ENCODE measurements at places on chromosomes 4 and X. TPM values are rescaled to one million over a fixed set of nuclear protein-coding genes. Genes with fewer than 3 reads are reported as not detected.

CDKL2 gene
- not detected for polyA plus RNA-seq

SHROOM3 gene
- 8.7 TPM for polyA plus RNA-seq

GPRASP2 gene
- polyA plus RNA-seq, result 8.4 TPM

POU3F4 gene
- not detected for polyA plus RNA-seq

LRCH2 gene
- 1.0 TPM for polyA plus RNA-seq

TMEM150C gene
- 0.84 TPM for polyA plus RNA-seq

KLB gene
- polyA plus RNA-seq, result not detected

COX7B2 gene
- not detected for polyA plus RNA-seq

PRKX gene
- polyA plus RNA-seq, result 1.2 TPM

MAGEA9B gene
- polyA plus RNA-seq, result not detected

SLITRK2 gene
- not detected for polyA plus RNA-seq

TMEM154 gene
- 16.1 TPM for polyA plus RNA-seq

SMIM10L2A gene
- polyA plus RNA-seq, result not detected

TKTL2 gene
- polyA plus RNA-seq, result not detected

GRCh38 chr4:127988638-127989037, 23.4 kb downstream of the ABHD18 start:
- no peak for DNase-seq

- peak; percentile 27 for DNase-seq
Measured at GRCh38 chrX:57771689-57772088, 91.6 kb upstream of the NLRP2B start.

DNA sequence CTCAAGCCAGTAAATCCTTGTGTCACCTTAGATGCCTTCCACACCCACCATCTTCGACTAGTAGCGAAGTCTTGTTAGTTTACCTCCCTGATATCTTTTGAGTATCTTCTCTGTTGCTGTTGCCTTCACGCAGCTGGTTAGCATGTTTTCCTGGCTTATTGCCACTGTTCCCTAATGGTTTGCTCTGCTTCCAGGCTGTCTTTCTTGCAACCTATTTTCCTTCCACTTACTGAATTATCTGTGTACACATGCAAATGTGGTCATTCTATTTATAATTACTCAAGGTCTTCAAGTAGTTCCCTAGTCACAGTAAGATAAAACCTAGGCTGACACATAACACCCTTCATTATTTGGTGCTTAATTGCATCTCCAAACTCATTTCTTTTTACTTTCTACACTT, 89.5 kb downstream of the UGT8 start:
- DNase-seq, result no peak

- DNase-seq, result no peak
Measured at GRCh38 chr4:176788248-176788647, 4.5 kb downstream of the VEGFC start.

- DNase-seq, result peak; percentile 89
Measured at GRCh38 chr4:183349673-183350072, 27.4 kb upstream of the CLDN24 start.

GRCh38 chr4:4308800-4309441, 18.9 kb downstream of the ZBTB49 start:
- peak; percentile 80 for DNase-seq

DNA sequence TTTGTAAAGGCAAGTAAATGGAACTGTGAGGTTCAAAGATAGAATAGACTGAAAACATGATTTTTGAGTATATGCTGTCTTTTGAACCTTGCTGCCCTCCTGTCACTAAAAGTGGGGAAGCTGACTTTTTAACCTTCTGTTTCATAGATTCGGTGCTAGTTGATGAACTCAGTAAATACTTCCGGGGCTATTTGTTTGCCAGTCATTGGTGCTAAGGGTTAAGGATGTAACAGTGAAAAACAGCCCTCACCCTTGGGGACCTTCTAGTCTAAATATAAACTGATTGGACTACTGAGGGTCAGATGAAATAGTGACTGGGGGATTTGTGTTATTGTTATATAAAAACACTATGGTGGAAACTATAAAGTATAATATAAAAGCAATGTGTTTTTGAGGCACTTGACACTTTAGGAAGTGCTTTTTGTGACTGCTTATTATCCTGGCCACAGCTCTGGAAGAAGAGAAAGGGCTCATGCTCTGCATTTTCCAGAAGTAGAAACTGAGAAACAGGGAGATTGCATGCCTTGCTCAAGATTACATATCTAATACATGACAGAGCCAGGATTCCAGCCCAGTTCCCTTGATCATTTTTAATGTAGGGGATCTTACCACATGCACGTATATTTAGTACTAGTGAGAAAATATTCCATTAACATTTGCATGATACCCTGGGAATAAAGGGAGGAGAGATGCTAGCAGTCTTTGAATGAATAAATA, 3.9 kb downstream of the BST1 start:
- DNase-seq, result peak; percentile 43

DNA sequence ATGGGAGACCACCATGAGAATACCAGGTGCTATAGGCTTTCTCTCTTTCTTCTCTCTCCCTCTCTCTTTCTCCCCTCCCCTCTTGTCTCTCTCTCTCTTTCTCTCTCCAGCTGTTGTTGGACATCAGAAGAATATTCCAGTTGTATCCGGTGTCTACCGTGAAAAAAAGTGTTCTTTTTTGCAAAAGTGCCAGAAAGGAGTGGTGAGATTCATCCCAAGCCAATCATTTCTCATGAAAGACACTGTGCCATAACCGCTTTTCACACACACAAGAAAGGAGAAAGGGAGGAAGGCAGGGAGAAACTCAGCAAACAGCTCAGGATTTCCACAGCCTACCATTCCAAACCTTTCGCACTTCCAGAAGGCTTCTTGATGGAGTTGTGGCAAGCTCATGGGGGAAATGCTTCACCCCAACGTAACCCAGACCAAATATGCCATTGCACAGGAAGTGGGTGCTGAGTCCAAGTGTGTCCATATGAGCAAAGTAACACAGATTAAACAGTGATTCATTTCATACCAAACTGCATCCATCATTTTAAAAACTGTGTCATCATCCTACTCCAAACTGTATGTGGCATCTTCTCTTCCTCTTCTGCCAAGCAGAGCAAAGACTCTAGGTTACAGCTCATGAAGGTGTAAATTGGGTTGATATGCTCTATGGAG, 224.0 kb downstream of the APBB2 start:
- DNase-seq, result peak; percentile 93

GRCh38 chr4:108893468-108893867, 130.6 kb upstream of the ETNPPL start:
- DNase-seq, result no peak

- DNase-seq, result no peak
Measured at GRCh38 chr4:170202721-170203120, 113.0 kb upstream of the AADAT start.

- peak; percentile 92 for DNase-seq
Measured at GRCh38 chr4:7328913-7329638, 105.7 kb downstream of the PSAPL1 start.

- peak; percentile 71 for DNase-seq
Measured at GRCh38 chrX:72621625-72622485, 49.2 kb upstream of the HDAC8 start.

GRCh38 chrX:78831523-78831922, 84.0 kb downstream of the LPAR4 start:
- DNase-seq, result no peak

DNA sequence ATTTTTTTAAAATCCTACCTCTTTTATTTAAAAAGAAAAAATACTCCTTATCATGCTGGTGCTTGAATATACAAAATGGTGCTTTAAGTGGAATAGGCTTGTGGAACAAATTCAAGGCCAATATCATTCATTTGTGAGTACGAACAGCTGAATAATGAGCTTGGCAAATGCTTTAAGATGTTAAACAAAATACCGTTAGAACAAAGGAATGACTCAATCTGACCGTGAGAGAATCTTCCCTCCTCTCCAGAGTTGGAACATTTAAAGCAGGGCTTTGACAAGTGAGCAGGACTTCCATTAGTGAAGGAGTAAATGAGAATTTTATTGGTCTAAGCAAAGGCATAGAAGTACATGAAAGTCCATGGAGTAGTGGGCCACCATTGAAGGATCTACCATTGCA, 74.5 kb downstream of the DCLK2 start:
- DNase-seq, result peak; percentile 73

GRCh38 chrX:56974408-56974807, 20.9 kb downstream of the SPIN3 start:
- no peak for DNase-seq

- no peak for DNase-seq
Measured at GRCh38 chrX:118977424-118977823, 3.0 kb downstream of the LONRF3 start.

DNA sequence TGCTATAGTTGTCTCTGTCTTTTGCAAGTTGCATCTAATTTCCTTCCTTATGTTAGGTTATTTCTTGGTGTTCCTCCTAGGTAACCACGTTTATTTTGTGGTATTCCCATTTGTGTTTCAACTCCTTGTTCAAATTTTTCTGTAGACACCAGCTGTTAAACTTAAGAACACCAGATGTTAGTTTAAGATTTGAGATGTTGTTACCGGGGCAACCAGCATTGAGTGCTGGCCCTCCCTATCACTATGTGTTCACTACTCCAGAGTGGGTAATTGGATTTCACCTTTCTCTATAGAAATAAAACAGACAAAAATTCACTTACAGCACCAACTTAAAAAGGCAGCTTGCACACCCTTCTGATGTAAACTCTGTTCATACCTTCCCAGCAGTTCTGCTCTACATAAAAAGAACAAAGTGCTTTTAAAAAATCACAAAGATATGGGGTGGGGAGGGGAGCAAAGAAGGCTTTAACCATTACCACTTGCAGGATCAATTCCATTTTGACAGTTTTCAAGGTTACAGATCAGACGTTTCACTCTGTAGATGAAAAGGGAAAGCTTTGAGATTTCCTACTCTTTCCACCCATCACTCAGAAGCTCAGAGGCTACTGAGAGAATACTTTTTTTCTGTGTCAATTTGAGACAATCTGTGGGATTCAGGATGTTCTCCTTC, 82.9 kb downstream of the DKK2 start:
- DNase-seq, result no peak

- DNase-seq, result no peak
Measured at GRCh38 chrX:119880076-119880475, 8.4 kb downstream of the NDUFA1 start.

- no peak for DNase-seq
Measured at GRCh38 chrX:47590984-47591383, 8.7 kb downstream of the TIMP1 start.

- no peak for DNase-seq
Measured at GRCh38 chr4:174575436-174575835, 53.1 kb upstream of the HPGD start.

- DNase-seq, result peak; percentile 39
Measured at GRCh38 chr4:155578726-155579370, 87.8 kb upstream of the GUCY1A1 start.

DNA sequence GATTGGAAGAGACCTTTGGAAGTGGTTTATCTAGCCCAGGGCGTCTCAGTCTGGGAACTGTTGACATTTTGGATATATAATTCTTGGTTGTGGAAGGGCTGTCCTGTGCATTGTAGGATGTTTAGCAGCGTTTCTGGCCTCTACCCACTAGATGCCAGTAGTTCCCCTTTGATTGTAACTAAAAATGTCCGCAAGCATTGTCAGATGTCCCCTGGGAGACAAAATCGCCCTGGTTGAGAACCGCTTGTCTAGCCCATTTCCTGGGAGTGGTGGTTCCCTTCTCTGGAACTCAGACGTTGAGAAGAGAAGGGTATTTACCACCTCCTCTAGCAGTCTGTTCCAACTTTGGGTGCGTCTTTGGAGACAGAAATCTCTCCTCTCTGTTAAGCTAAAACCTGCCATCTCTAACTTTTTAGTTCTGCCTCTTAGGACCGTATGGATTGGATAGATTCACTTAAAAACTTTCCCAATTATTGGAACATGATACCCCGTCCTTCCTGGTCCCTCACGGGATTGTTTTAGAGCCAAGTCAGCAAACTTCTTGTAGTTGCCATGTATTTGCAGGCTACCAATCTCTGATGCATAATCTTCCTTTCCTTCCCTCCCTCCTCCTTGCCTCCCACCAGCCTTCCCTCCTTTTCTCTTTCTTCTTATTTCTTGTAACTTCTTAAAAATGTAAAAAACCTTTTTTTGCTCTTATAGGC, 13.9 kb downstream of the TMEM165 start:
- DNase-seq, result peak; percentile 59

GRCh38 chr4:176680668-176681180, 112.0 kb downstream of the VEGFC start:
- DNase-seq, result no peak

- DNase-seq, result no peak
Measured at GRCh38 chr4:40363945-40364344, 28.8 kb downstream of the CHRNA9 start.

DNA sequence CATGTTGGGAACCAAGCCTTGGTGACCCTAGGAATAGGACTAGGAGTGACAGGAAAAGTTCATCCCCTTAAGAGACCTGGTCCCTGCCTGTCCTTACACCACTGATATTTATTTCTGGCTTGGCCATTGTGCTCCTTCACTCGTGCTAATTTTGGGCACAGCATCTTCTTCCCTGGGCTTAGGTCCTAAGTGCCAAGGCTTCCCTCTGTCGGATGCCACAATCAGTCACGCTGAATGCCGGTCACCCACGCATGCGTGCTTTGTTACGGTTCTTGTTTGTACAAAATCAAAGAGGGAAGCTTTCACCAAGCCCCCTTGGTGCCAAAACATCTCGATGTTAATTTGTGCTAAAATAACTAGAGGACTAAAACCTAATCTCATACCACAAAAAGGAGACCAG, 17.4 kb upstream of the MAP3K15 start:
- DNase-seq, result no peak

GRCh38 chrX:12805333-12805732, 14.1 kb downstream of the PRPS2 start:
- DNase-seq, result no peak

GRCh38 chr4:125313497-125313896, 1.3 kb upstream of the FAT4 start:
- DNase-seq, result peak; percentile 91

- peak; percentile 64 for DNase-seq
Measured at GRCh38 chr4:70746179-70746839, 24.5 kb downstream of the RUFY3 start.

DNA sequence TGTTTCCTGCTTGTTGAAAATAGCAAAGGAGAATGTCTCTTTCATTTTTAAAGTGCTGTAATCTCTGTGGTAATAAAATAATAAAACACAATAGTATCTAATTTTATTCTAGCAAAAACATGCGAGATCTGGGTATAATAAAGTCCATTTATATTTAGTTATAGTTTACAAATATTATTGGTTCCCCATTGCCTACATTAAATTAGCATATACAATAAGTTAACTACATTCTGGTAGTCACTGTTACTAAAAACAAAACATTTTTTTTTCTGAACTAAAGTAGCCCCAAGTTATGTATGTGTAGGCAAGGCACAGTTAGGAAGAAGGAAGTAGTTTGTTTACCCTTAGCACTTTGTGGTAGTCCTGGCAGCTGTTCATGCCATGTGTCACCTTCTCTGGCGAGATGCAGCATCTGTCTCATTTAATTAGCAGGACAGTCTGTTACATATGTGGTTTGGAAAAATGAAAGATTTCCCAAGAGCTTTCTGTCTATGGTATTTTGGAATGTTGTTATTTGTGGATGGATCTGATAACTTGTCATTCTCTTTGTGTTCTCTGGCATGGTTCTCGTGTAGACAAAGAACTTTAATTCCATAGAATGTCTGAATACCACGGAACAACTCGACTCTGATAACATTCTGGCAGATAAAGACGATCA, 231.3 kb upstream of the PITX2 start:
- peak; percentile 90 for DNase-seq

- DNase-seq, result no peak
Measured at GRCh38 chr4:150974252-150974640, 40.8 kb downstream of the LRBA start.

- DNase-seq, result no peak
Measured at GRCh38 chrX:34927866-34928265, 14.7 kb upstream of the FAM47B start.

GRCh38 chr4:101762025-101762424, 28.5 kb upstream of the BANK1 start:
- DNase-seq, result no peak
